ENCODE measurements at places on chromosomes 11 and 22.
A peak's percentile ranks its signal among the peaks of the same experiment; 100 is the strongest.

DNA sequence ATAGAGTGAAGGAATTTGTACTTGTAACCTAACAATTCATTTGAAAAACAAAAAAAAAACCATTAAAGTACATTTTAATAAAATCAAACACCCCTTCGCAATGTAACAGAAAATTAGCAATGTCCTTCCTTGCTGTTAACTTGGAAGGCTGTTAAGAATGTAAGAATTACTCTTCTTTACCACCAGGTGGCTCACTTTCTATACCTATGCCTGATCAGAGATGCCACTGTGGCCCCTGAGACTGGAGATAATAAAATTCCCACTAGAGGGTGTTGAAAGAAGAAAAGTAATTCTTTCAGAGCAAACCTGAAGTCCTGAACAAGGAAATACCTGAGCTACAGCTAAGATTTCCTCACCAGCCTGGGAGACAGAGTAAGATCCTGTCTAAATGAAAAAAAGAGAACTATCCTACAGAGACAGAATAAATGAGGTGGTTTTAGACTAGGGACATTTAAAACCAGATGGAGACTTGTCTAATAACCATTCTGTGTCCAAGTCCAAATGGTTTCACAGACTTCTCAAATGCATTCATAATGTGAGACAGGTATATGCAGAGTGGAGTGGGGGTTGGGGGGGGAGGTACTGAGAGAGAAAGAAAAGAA is 1089.3 kb downstream of the FAM181B start:
- peak; percentile 2 for DNase-seq

GRCh38 chr11:1741741-1742140 is 8.7 kb downstream of the IFITM10 start:
- DNase-seq: no peak

GRCh38 chr11:65870706-65871681 is 1.6 kb downstream of the EFEMP2 start:
- DNase-seq: no peak

DNA sequence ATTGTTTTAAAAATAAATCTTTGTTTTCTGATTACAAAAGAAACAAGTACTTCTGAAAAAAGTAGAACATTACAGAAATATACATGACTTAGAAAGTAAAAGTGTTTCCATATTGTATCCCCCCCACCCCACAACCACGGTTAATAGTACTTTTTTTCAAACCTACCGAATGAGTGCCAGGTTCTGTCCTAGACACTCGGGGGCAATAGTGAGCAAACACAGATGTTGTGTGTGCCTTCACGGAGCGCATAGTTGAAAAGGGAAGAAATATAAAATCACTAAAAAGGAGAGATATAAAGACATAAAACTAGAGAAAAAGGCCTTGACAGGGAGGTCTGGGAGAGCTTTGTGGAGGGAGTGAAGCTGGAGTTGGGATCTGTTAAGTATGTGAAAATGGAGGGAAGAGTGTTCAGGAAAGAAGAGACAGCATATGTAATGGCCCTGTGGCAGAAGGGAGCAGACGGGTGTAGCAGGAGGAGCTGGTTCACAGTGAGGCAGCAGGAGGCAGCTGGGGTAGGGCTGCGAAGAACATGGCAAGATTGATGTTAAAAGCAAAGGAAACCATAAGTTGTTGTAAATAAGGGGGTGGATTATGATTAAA is 42.1 kb upstream of the ALX4 start:
- no peak for DNase-seq

DNA sequence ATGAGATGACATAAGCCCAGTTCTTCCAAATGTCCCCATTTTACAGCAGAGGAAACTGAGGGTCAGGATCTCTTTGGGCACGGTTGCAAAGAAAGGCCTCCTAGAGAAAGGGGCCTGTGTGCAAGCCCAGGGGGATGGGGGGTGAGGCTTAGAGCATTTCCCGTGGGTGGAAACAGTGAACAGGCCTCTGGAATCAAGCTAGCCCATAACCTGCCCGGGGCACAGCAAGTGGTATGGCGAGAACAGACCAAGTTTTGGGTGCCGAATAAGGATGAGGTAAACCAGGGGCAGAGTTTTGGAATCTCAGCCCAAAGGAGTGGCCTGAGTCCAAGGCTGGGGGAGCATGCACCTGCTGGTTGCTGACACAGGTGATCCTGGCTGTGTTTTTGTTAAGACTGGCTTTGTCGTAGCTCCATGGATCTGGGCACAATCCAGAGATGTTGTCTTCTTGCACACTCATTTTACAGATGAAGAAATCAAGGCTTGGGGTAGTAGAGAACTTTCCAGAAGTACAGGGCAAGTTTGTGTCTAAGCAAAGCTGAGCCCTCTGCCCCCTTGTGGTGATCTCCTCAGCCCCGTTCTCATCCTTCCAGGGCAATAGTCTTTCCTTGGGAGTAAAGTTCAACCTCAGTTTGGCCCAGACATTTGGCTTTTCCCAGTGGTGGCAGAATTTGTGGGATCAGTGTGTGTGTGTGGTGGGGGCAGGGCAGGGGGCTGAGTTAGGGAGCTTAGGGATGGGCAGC is 53.5 kb upstream of the MYEOV start:
- no peak for DNase-seq

- DNase-seq: no peak
Observed at GRCh38 chr22:45709866-45710265, 38.2 kb downstream of the ATXN10 start.

GRCh38 chr11:72216638-72217037 is at the start of gene FOLR2:
Gene FOLR2, plus strand, starts transcription at chr11:72216794. Its CDS starts 1,791 bp downstream, at chr11:72218585.
- no peak for DNase-seq

DNA sequence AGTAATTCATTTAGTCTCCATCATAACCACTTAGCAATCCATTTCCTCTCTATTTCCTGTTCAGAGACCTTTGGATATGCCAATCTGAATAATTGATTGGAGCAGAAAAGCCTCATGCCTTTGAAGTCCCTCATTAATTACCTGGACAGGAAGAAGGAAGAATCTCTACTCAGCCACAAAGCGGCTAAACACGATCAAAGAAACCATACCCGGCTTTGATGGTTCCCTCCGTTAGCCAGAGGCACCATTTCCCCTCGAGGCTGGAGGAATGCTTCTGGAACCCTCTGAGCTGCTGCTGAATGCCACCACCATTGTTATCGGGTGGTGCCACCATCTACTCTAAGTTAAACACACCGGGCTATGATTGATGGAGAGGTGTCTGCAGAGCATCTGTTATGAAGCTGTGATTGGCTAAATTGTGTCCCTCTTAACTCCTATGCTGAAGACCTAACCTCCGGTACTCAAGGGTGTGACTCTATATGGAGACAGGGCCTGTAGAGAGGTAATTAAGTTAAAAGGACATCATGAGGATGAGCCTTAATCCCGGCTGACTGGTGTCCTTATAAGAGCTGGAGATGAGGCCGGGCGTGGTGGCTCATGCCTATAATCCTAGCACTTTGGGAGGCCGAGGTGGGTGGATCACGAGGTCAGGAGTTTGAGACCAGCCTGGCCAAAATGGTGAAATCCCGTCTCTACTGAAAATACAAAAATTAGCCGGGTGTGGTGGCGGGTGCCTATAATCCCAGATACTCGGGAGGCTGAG is 168.6 kb downstream of the CTTN start:
- no peak for DNase-seq

DNA sequence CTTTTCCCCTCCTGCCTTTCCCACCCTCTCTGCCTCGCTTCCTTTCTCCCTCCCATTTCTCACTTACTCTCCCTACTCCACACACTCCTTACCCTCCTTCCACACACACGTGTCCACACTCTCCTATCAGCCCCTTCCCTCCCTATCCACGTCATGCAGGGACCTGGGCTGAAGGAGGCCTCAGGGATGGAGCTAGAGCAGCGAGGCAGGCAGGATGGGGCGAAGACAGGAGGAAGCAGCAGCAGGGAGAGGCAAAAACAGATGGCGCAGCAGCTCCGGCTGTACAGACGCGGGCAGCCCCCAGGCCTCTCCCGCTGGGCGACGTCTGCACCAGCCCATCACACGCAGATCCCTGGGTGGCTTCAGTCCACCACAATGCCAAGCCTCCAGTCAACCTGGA is 97.9 kb downstream of the SPATA19 start:
- no peak for DNase-seq

DNA sequence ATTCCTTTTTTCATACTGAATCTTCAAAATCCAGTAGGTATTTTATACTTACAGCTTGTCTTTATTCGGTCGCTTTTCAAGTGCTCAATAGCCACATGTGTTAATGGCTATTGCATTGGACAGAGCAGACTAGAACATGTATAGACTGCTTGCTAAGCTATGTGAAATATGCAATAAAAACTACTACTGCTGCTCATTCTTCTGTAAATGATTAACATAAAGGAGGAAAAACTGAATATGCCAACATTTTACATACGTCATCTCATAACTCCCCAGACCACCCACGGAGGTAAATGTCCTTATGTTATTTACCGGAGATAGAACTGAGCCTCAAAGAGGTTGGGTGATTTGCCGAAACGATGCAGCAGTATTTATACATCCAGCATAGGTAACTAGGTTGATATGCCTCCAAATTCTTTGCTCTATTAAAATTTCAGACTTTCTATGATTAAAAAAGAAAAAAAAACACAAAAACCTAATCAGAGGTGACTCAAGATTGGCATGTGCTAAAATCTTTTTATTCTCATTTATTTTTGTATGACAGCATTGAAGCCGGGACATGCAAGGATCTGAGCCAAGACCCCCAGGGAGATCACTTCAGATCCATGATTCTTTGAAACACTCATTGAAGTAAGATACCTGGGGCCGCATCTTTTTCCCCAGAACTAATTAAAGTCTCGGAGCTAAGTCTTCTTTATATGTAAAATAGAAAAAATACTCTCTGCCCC is 78.5 kb upstream of the OR5AK2 start:
- no peak for DNase-seq

DNA sequence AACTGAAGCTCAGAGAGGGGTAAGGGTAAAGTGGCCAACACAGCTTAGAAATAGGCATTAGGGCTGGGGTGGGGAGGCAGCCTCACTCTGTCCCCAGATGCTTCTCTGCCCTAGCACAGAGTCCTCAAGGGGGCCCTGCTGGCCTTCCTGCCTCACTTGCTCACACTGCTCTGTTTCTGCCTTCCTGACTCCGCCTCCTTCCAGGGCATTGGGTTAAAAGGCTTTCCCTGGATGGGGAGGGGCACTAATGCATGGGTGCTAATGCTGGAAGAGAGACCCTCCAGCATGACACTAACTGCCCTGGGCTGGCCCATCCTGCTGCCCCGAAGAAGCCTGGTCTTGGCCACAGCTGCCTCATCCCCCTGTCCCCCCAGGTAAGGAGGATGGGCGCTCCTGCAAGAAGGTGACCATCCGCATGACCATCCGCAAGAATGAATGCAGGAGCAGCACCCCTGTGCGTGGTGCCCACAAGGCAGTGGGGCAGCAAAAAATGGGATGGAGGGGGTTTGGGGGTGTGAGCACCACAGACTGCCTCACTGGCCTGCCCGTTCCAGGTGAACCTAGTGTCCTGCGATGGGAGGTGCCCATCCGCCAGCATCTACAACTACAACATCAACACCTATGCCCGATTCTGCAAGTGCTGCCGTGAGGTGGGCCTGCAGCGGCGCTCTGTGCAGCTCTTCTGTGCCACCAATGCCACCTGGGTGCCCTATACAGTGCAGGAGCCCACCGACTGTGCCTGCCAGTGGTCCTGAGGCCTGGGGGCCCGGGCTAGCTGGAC is 74.0 kb upstream of the MYOD1 start:
- DNase-seq: no peak

GRCh38 chr11:8290081-8290810 is 26.6 kb upstream of the LMO1 start:
- no peak for DNase-seq

DNA sequence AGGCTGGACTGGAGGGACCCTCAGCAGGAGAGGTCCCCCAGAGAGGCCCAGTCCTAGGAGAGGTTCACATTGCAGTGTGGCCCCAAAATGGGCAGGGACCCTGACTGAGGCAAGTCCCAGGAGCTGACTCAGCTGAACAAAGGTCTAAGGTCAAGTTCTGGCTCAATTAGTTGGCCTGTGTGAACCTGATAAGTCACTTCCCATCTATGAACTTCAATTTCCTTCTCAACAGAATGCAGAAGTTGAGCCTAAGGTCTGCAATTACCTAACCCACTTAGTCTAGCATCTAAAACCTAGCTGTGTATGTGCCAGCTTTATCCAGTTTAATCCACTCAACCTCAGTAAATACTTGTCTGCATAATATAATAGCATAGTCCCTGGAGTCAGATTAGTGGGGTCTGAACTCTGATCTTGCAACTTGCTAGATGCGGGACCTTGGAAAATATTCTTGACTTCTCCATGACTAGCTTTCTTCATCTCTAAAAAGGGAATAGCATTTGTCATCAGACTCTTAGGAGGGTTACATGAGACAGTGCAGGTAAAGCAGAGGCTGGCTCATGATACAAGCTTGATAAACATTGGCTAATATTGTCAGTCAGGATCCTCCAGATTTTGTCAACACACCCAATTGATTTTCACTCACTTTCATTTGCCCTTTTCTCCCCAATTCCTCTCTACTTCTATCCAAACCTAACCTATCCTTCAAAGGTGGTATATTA is 465.5 kb downstream of the INSC start:
- no peak for DNase-seq

DNA sequence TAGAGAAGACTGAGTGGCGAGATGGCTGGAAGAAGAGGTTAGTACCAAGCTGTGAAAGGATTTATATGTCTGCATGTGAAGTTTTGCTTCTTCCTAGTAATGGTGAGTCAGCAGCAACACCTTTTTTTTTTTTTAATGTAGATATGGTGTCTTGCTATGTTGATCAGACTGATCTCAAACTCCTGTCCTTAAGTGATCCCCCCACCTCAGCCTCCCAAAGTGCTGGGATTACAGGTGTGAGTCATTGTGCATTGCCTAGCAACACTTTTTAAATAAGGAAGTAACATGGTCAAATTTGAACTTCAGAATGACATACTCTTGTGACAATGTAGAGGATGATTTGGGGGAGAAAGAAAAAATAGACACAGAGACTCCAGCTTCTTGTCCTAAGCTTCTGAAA is 6.5 kb upstream of the CSTPP1 start:
- DNase-seq: no peak

DNA sequence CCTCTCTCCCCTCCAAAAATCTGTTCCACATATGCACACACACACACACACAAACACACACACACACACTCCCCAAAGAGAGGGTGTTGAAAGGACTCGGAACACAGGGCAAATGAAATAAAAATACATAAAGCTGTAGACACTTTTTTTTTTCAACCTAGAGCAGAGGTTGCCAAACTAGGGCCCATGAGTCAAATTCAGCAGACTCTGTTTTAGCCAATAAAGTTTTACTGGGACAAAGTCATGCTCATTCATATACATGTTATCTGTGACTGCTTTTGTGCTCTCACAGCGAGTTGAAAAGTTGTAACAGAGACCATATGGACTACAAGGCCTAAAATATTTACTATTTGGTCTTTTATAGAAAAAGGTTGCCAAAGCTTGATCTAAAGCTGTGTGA is 8.9 kb downstream of the IMMP1L start:
- DNase-seq: no peak

GRCh38 chr22:24087071-24087795 is 76.1 kb downstream of the CABIN1 start:
- no peak for DNase-seq

DNA sequence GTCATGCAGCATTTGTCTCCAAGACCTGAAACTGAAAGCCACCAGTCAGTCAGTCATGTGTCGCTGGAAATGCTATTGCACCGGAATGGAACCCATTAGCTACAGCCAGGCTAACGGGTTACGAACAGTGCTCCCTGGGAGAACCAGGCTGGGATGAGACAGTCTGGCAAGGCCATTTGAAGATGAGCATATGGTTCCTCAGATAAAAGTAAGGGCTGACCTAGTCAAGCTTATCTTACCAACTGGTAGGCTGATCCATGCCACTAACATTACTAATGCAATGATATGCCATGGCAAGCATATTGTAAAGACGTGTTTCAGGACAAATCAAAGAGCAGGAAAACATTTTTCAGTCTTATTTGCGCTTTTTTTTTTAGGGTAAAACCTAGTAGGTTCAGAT is 28.4 kb downstream of the NAP1L4 start:
- no peak for DNase-seq
